ENCODE measurements at places on chromosomes 4 and X. TPM values are rescaled to one million over a fixed set of nuclear protein-coding genes. Genes with fewer than 3 reads are reported as not detected.

SULT1B1 gene
- total RNA-seq: 1.5 TPM

RENBP gene
- total RNA-seq: 7.6 TPM

DIAPH2 gene
- total RNA-seq: 18.2 TPM

GNL3L gene
- total RNA-seq: 26.3 TPM

FAM9C gene
- not detected for total RNA-seq

SLC9B1 gene
- total RNA-seq: 0.76 TPM

RAB33A gene
- 5.1 TPM for total RNA-seq

MTMR1 gene
- total RNA-seq: 20.2 TPM

CTSO gene
- 25.8 TPM for total RNA-seq

CPLX1 gene
- total RNA-seq: not detected

TRIM2 gene
- 49.1 TPM for total RNA-seq

TET2 gene
- total RNA-seq: 10.4 TPM

ENPEP gene
- 4.7 TPM for total RNA-seq

PABPC5 gene
- total RNA-seq: 3.3 TPM

GBA3 gene
- 0.07 TPM for total RNA-seq

OTC gene
- not detected for total RNA-seq

REELD1 gene
- not detected for total RNA-seq

C4orf50 gene
- total RNA-seq: not detected
